ENCODE measurements at places on chromosomes 4 and X.
A peak's percentile ranks its signal among the peaks of the same experiment; 100 is the strongest.

DNA sequence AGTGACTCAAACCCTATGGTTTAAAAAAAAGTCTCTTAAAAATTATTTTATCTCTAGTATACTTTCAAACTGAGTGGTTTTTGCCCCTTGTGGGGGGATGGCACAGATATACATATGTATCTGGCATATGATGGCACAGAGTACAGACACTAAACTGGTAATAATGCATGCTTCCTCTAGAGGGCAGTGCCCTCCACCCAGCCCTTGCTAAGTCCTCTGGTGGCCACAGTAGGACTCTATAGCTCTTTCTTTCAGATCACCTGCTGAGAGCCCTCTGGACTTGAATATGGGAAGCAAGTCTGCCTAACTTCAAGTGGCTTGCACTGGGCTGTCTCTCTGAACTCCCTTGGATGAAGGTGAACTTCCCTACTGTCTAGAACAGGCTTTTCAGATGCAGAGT lies 66.3 kb downstream of the TSPAN7 start:
- DNase-seq: peak; percentile 57

DNA sequence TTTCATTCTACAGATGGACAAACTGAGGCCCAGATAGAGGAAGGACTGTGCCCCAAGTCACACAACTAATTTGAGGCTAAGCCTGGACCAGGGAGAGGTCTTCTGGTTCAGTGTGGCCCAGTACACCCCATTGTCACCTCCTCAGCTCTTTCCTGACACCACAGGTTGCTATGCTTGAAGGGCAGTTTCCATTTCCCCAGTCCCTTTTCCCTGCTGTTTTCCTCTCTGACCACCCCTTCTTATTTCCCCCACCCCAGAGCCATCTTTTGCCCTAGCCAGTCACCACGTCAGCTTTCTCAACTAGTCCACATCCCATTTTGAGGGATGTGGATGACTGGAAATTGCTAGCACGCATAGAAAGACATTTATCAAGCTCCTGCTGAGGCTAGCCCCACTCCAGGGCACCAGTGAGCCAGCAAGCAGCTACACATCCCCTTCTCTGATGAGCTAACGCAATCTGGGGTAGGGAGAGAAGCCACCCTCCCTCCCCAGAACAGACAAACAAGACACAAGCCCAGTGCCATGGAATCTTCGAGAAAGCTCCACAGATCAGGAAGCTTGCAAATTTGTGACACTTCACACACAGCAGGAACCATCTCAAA lies 1.3 kb downstream of the GABRE start:
- DNase-seq: no peak

DNA sequence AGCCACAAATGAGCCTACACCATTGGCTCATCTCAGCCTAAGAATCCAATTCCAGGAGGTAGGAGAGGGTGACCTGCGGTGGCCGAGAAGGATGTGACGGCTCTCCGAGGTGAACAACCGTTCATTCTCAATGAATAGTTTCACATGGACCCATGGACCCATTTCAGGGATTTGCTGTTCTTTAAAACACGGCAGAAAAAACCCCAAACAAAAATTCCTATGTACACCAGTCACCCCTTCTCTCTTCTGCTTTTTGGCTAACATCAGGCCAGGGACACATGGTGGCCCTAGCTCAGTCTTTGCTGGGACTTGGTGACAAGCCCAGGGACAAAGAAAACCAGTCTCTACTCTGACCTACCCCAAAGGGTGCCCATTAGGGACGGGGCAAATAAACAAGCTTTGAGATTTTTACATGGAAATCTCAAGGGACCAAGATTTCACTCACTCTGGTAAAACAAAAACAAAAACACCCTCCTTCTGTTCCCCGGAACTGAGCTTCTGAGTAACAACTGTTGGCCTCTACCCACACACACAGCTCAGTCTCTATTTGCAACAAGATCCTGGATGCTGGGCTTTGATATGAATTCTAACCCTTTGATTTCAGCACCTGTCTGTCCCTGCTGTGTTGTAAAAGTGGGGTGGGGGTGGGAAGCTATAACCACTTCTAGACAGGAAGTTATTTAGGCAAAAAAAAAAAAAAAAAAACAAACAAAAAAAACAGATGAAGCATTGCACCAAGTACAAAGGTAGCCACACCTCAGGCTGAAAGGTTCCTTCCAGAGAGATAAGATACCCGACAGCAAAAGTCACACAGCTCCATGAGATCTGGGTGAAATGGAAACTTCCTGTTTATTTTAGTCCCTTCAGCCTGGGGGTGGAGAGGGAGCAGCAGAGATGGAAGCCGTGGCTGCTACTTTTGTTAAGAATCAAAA lies 49.0 kb downstream of the DDX3X start:
- no peak for DNase-seq

GRCh38 chrX:29911673-29912072 lies 303.7 kb upstream of the MAGEB2 start:
- DNase-seq: peak; percentile 16

GRCh38 chrX:36383495-36383894 lies 464.0 kb downstream of the CFAP47 start:
- no peak for DNase-seq

Measured in GM12865 (cell line).